ENCODE measurements at places on chromosomes 2 and 18.

GRCh38 chr2:3534251-3534814 lies 15.0 kb upstream of the ADI1 start:
- DNase-seq: no peak

GRCh38 chr2:212897296-212897695 lies 254.1 kb downstream of the IKZF2 start:
- no peak for DNase-seq

DNA sequence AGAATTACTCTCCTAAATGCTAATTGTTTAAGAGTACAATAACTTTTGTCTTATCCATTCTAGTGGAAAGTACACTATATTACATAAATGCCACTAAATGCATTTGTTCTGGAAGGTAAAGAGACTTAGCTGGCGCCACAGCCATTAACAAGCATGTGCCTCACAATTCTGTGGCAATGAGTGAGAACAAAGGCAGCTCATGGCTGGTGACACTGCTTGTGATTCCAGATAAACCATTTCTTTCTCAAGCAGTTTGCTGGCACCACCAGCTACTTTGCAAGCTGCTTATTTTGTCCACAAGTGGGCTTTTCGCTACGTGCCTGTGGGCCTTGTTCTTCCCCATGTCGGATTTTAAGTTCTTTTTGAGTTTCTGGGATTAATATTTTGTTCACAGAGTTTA lies 147.6 kb upstream of the SMAD7 start:
- DNase-seq: no peak

- no peak for DNase-seq
Observed at GRCh38 chr2:53989210-53989862, 18.5 kb upstream of the PSME4 start.

GRCh38 chr2:18378020-18378653 lies 182.3 kb downstream of the RDH14 start:
- DNase-seq: peak; percentile 1

- DNase-seq: peak; percentile 21
Observed at GRCh38 chr2:222903234-222904220, 42.7 kb downstream of the ACSL3 start.

DNA sequence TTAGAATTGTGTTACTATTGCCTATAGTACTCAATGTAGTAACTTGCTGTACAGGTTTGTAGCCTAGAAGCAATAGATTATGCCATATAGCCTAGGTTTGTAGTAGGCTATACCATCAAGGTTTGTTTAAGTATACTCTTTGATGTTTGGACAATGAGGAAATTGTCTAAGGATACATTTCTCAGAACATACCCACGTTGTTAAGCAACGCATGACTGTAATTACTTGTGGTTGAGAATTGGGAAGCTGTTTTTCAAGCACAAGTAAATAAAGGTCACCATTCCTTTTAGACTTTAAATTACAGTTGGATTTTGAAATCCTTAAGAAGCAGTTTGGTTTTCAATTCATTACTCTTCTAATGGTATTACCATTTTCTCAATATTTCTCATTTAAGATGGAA lies 89.8 kb upstream of the KCNH7 start:
- DNase-seq: no peak

DNA sequence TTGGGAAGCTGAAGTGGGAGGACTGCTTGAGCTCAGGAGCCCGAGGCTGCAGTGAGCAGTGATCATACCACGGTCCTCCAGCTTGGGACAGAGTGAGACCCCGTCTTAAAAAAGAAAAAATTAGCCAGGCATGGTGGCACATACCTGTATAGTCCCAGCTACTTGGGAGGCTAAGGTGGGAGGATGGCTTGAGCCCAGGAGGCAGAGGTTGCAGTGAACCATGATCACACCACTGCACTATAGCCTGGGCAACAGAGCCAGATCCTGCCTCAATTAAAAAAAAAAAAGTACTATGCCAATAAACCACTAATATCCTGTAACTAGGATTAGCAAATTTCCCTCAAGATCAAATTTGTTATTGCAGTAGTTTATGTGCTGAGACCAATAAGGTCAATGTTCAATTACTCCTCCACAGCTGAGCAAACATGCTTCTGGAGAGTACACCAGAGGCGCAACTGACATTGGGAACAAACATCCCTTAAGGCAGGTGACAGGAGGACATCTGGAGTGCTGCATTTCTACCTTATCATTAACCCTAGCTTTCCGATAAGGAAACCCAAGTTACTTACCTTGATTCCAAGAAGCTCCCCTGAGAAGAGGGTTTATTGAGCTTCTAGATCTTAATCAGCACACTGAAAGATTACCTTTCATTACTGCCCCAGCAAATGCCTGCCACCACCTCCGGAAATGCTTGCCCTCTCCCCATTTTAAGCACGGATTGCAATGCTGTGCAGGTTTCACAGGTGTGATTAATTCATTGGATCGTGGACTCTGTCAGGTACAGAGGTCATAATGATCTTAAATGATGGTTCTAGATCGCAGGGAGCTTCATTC lies 26.2 kb downstream of the MGAT4A start:
- no peak for DNase-seq

- DNase-seq: no peak
Observed at GRCh38 chr2:239598011-239598731, 197.4 kb upstream of the HDAC4 start.

- DNase-seq: no peak
Observed at GRCh38 chr2:150413910-150414309, 73.6 kb downstream of the RND3 start.

DNA sequence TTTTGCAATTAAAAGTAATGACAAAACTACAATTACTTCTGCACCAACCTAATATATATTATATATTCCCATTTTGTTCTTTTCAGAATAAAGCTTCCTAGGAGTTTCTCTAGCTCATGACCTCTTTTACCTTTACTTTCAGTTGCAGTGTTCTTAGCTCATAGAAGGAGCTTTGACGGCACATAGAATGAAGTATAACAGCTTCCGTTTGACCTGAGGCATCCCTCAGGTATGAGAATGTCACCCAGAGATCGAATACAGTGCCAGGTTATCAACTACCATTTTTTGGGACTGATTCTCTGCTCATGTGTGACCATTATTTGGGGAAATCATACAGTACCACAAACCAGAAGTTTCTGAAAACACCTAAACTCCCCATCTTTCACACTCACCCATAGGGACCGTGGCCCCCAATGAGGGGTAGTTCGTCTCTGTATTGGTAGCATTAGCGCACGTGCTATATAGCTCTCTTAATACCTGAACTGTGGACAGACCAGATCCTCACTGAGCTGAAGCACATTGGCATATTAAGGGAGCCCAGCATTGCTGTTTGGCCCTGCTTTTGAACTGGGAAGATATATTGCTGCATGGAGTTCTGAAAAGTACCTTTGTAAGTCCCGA lies 123.0 kb downstream of the SPTBN1 start:
- no peak for DNase-seq

- DNase-seq: peak; percentile 30
Observed at GRCh38 chr2:26469092-26469710, 8.7 kb downstream of the OTOF start.

DNA sequence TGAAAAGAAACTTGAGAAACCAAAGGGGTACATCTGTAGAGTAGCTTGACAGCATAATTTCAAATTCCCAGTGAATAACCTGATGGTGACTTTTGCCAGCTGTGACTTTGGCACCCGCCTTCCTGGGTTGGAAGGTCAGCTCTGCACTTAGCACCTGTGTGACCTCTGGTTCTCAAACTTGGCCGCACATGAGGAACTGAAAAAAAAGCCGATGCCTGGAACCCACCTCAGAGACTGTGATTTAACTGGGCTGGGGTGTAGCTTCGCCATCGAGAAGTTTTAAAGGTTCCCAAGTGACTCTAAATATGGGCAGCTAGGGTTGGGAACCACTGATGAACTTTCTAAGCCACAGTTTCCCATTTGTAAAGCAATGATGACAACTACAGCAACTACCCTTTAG lies 6.5 kb downstream of the EFEMP1 start:
- DNase-seq: no peak

DNA sequence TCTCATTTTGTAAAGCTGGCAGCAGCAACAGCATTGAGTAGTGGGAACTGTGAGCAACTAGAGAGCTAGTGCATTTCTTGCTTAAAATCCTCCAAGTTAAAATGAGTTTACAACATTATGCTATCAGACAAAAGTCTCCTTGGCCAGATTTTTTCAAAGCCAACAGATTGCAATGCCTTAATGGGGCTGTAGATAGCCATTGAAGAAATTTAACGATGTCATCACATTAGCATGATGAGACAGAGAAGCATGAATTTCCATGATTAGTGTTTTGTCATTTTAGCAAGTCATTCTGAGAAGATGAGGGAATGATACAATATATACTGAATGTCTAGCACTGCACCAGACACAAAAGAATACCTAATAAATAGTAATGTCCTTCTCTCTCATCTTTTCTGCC lies 307.5 kb upstream of the REG3G start:
- DNase-seq: no peak
